ENCODE measurements at places on chromosomes 13 and 19.
A peak's percentile ranks its signal among the peaks of the same experiment; 100 is the strongest.

- no peak for DNase-seq
Observed at GRCh38 chr13:51942189-51942588, 69.1 kb downstream of the ATP7B start.

DNA sequence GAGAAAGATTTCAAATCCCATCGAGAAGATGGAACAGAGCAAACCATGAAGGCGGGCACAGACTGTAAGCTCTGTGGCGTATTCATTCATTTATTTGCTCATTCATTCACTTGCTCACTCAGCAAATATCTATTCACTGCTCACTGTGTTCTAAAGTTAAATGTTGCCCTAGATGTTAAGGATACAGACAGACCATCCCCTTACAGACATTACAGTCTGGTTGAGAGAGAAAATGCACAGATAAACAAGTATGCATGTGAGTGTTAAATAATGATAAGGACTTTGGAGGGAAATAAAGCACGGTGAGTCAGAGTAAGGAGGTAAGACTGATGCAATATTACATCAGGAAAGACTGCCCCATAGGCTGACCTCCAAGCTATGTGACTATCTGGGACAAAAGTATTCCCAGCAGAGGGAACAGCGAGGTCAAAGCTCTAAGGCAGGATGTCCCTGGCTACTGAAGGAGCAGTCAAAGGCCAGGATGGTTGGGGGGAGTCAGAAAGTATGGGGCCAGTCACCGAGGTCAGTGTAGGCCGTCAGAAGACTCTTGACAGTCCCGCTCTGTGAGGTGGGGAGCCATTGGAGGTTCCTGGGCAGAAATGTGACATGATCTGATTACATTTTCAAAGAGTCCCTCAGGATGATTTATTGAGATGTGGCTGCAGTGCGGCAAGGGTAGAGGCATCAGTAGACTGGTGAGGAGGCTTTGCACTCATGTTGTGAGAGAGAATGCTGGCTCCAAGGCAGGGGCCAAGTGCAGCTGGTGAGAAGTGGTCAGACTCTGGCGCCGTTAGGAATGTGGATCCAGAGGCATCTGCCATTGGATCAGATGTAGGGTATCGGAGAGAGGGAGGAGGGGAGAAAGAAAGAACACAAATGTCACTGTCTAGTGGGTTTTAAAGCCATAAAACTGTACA lies 37.9 kb downstream of the MBNL2 start:
- no peak for DNase-seq

- no peak for DNase-seq
Observed at GRCh38 chr13:35479706-35480105, 3.2 kb upstream of the MAB21L1 start.

DNA sequence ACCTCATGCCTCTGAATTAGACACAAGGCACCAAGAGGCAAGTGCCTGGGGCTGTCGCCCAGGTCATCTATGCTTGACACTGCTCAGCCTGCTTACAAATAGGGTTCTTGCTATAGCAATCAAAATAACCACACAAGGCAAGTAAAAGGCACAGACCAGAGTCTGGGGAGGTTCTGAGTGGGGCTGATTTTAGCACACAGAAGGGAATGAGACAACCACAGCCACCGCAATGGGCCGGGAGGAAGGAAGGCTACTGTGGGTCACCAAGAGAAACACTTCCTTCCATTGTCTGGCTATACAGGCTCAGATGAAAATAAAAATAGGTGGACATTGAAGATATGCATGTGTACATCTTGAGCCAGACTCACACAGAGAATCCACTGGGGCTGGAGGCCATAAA lies 159.1 kb downstream of the DLEU7 start:
- no peak for DNase-seq

GRCh38 chr13:41833201-41833600 lies 127.7 kb downstream of the VWA8 start:
- DNase-seq: no peak

- peak; percentile 13 for DNase-seq
Observed at GRCh38 chr19:43407416-43408005, 7.2 kb upstream of the TEX101 start.

GRCh38 chr19:50820086-50820485 lies 3.5 kb downstream of the KLK1 start:
- DNase-seq: no peak

DNA sequence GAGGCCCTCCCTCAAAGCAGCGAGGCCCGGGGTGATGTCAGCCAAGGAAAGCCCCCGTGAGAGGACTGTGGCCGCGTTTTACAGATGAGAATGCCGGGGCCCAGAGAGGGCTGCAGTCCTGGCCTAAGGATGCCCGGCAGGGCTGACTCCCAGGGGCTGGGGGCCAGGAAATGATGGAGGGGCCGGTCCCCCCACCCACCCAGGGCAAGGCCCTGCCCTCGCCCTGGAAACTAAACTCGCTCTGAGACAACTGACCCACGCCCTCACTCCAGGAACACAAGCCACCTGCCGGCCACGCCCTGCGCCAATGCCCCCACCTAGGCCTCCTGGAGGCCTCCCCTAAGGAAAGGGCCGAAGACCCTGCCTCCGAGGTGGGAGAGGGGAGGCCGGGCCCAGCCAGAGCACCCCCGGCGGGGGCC lies 7.2 kb downstream of the ZBTB7A start:
- no peak for DNase-seq

GRCh38 chr13:106916329-106916976 lies 348.5 kb upstream of the ARGLU1 start:
- DNase-seq: no peak

GRCh38 chr19:15213715-15214381 lies 13.1 kb upstream of the NOTCH3 start:
- DNase-seq: no peak

DNA sequence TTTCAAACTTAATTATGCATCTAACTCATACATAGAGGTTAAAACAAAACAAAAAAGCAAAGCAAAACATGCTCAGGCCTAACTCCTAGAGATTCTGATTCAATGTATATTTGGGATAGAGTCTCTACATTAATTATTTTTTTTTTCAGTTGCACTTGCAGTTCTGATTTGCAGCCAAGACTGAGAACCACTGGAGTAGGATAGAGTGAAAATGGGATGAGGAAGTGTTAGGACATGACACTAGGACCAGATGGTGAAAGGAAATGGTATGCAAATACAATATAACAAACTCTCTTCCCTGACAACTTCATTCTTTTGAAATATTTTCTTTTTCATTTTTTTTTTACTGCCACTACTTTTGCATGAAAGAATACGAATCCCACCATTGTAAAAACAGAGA lies 1.8 kb downstream of the CCDC122 start:
- DNase-seq: no peak

GRCh38 chr19:49946415-49946814 lies 14.6 kb downstream of the SIGLEC11 start:
- no peak for DNase-seq

DNA sequence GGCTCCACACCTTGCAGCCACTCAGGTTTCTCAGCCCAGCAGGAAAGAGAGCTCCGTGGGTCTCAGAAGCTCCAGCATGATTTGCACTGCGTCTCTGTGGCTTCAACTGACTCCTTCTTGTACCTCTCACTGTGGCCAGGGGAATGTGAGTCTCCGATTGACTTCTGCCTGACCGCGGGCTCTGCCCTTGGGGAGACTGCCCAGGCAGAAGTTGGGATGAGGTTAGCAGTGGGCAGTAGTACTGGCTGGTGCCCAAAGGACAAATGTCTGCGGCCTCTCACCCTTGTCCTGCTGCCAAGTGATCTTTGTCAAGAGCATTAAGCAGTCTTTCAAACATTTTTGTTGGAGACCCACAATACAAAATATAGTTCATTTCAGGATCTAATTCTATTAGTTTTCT lies 34.4 kb upstream of the FXYD3 start:
- DNase-seq: no peak

GRCh38 chr19:49864890-49865289 lies 2.5 kb downstream of the PNKP start:
- no peak for DNase-seq

DNA sequence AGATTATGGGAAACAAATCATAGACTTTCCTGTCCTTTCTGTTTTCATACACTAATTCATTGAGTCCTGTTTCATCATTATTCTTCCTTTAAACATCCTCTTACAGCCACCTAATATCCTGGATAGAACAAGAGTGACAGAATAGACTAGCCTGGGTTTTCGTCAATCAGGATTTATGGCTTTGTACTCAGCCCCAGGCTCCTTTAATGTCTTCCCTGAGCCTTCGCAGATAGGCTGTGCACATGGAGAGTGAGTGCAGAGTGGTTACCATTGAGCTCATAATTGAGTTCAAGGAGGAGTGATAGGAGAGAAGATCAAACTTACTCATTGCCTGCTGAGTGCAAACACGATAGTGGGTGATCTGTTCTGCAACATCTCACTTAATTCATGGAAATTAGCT lies 304.9 kb downstream of the TDRD3 start:
- DNase-seq: no peak

DNA sequence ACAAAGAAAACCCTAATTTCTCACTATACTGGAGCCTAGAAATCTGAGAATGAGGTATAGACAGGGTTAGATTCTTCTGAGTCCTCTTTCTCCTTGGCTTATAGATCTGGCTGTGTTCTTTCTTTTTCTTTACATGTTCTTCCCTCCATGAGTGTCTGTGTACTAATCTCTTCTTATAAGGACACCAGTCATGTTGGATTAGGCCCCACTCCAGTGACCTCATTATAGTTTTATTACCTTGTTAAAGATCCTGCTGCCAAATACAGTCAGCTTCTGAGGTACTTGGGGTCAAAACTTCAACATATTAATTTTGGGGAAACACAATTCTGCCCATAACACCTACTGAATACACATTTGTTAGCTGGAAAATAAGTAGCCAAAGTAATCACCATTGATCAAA lies 302.6 kb downstream of the PCDH9 start:
- DNase-seq: no peak

- DNase-seq: no peak
Observed at GRCh38 chr13:31761951-31762350, 22.6 kb downstream of the RXFP2 start.

DNA sequence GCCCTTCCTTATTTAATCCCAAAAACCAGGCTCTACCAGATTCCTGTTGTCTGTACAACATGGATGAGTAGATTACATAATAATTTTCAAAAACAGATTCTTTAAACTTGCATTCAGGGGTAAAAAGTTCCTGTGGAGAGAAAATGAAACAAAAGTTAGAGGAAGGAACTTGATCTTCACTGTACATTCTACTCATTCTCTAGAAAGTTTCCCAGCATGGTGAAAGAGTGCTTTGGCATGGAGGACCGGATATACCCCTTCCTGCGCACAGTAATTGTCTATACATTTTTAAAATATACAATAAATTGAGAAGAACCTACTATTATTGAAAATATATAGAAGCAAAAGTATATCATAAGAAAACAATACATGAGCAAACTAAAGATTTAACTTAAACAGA lies 274.2 kb downstream of the ITGBL1 start:
- DNase-seq: no peak

GRCh38 chr19:28943651-28944050 lies 269.3 kb downstream of the UQCRFS1 start:
- DNase-seq: no peak

DNA sequence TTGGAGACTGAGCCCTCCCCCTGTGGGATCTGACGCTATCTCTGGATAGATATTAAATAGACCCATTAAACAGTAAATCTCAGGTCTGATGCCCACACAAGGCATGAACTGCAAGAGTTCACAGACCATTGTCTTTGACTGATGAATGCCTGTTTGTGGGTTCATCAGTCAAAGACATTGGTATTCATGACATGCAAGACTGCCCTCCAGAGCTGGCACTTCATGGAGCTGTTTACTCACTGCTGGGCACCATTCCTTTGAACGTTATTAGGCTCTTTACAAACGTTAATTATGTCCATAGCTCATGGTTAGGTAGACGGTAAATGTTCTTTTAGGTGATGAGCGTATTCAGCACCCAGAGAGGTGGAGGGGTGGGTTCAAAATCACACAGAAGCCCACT lies 111.8 kb upstream of the PABPC3 start:
- DNase-seq: no peak

GRCh38 chr13:40042991-40043390 lies 387.5 kb downstream of the COG6 start:
- DNase-seq: no peak

GRCh38 chr13:111213964-111214726 lies 99.0 kb downstream of the ARHGEF7 start:
- no peak for DNase-seq

DNA sequence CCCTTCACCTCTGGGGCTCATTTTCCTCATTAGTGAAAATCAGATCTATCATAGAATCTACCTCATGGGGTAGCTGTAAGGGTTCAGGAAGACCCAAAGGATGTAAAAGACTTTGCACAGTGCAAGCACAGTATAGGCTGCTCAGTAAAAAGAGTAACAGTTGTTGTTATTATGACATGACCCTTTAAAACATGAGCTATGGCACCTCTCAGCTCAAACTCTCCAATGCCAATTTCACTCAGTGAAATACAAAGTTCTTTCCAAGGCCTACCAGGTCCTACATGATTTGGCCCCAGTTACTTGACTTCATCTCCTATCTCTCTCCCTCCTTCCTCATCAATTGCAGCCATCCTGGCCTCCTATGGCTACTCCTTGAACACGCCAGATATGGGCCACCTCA lies 4.9 kb downstream of the SMG9 start:
- no peak for DNase-seq

DNA sequence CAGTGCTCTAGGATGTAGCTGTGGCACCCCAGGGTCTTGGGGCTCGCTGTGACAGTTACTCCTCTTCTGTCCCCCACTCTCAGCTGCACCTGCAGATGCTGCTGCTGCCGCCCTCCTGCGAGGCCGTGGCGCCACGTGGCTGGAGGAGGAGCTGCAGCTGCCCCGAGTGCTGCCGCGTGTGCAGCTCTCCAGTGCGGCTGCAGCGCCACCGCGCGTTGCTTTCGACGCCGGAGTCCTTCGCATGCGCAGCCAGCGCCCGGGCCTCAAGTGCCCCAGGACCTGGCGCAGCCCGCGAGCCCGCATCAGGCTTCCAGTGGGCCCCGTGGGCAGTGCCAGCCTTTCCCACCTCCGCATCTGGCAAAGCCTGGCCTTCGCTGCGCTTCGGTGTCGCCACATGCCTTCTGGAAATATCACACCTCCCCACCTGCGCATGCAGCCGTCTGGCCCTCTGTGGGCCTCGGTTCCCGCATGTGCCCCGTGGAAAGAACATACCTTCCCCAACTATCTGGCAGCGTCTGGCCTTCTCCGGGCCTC lies 692 bp upstream of the ZNF580 start:
- peak; percentile 60 for DNase-seq

DNA sequence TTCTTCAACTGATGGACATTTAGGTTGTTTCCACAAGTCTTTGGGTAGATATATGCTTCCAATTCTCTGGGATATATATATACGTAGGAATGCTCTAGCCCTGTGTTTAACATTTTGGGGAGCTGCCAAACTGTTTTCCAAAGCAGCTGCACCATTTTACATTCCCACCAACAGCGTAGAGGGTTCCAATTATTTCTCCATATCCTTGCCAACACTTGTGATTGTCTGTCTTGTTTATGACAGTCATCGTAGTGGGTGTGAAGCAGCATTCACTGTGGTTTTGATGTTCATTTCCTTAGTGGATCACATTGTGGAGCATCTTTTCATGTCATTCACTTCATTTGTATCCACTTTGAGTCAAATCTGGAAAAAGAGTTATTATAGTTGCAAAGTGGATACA lies 4.7 kb upstream of the CBLC start:
- no peak for DNase-seq

- DNase-seq: no peak
Observed at GRCh38 chr13:34019870-34020269, 201.9 kb downstream of the RFC3 start.

- DNase-seq: no peak
Observed at GRCh38 chr13:21287331-21287907, 111.0 kb downstream of the MRPL57 start.

Data from GM10248 (cell line).